ENCODE measurements at places on chromosomes 13 and 19. TPM values are rescaled to one million over a fixed set of nuclear protein-coding genes. Genes with fewer than 3 reads are reported as not detected.

The ONECUT3 gene
- total RNA-seq: not detected

The CGB2 gene
- not detected for total RNA-seq

The CYP4F3 gene
- not detected for total RNA-seq

The PODNL1 gene
- not detected for total RNA-seq

The CCDC194 gene
- total RNA-seq: not detected

The RXFP2 gene
- not detected for total RNA-seq

The PLIN5 gene
- 23.5 TPM for total RNA-seq

The ZNF813 gene
- 7.3 TPM for total RNA-seq

The HSD17B14 gene
- total RNA-seq: 6.2 TPM

The TMEM86B gene
- total RNA-seq: 1.0 TPM

The CBLC gene
- total RNA-seq: not detected

The ZNF701 gene
- 12.0 TPM for total RNA-seq

The ZNF440 gene
- total RNA-seq: 8.9 TPM

The MYO9B gene
- total RNA-seq: 24.0 TPM

The CLIP3 gene
- total RNA-seq: 2.8 TPM

The OR7A5 gene
- total RNA-seq: not detected

The TPTE2 gene
- not detected for total RNA-seq

The RASL11A gene
- total RNA-seq: 2.2 TPM

The GPR4 gene
- total RNA-seq: 0.86 TPM

The HIPK4 gene
- under 0.01 TPM for total RNA-seq

The ZNF524 gene
- total RNA-seq: 7.9 TPM

The GPR12 gene
- not detected for total RNA-seq

The SLC25A41 gene
- total RNA-seq: not detected

The PRR22 gene
- 0.33 TPM for total RNA-seq

The CYP4F2 gene
- total RNA-seq: 0.09 TPM

The ANGPTL4 gene
- total RNA-seq: 2.1 TPM

The PCSK4 gene
- 0.65 TPM for total RNA-seq

The PSG2 gene
- total RNA-seq: not detected

The CCL25 gene
- not detected for total RNA-seq

The LILRB2 gene
- total RNA-seq: not detected

The CLEC17A gene
- not detected for total RNA-seq

The PALM3 gene
- total RNA-seq: not detected

The SPACA4 gene
- total RNA-seq: not detected

The ACP7 gene
- total RNA-seq: not detected

The HRC gene
- not detected for total RNA-seq

The CEBPG gene
- total RNA-seq: 34.0 TPM

The HIF3A gene
- total RNA-seq: 5.6 TPM

The KCNN4 gene
- 0.11 TPM for total RNA-seq

The PSG11 gene
- not detected for total RNA-seq

The CHMP2A gene
- total RNA-seq: 97.9 TPM

The ZNF808 gene
- total RNA-seq: 10.3 TPM

The CYP4F11 gene
- total RNA-seq: not detected

The SLC7A9 gene
- total RNA-seq: not detected

The CIC gene
- total RNA-seq: 9.2 TPM

The ACP5 gene
- 0.34 TPM for total RNA-seq

The STAP2 gene
- 36.4 TPM for total RNA-seq

The ARRDC5 gene
- not detected for total RNA-seq

The ZNF829 gene
- total RNA-seq: 1.5 TPM

Measured in dermis lymphatic vessel endothelial cell (primary cell).